Progenitor cell of endocrine pancreas (in vitro differentiated cells): ENCODE measurements at places on chromosomes 1 and 21.

DNA sequence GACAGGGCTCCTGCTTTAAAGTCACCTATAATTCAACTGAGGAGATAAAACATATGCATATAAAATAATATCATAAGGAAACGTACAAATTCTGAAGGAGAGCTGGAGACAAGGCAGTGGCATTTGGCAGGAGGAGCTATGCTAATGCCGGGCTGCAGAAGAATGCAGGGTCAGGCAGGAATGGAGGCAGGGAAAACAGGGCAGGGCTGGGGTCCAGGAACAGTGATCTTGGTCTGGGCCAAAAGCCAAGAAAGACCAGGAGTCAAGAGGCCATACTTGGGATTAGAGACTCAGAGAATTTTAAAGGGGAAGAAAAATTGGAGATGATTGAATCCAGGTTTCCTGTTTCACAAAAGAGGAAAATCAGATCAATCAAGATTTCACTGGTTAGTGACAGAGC is 20.0 kb upstream of the BRDT start:
- DNase-seq = no peak

- no peak for DNase-seq
Observed at GRCh38 chr21:14707511-14708020, 161.5 kb upstream of the SAMSN1 start.

DNA sequence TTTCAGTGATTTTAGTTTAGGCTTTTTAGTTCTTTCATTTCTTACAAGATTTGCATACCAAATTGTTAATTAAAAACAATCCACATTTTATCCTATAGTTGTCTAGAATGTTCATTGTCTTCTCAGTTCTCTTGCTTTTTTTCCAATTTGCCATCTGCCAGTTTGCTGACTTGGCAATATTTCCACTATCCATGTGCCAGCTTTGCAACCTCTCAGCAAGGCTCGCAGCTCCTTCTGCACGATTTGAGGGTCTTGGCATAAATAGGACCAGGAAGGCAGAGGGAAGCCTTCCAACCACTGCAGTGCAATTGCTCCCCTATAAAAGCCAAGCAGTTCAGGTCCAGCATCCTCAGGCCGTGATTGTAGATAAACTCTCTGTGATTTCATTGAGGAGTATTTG is 306.8 kb upstream of the FMN2 start:
- DNase-seq = no peak

- DNase-seq = no peak
Observed at GRCh38 chr21:45470773-45471524, 66.0 kb downstream of the COL18A1 start.

DNA sequence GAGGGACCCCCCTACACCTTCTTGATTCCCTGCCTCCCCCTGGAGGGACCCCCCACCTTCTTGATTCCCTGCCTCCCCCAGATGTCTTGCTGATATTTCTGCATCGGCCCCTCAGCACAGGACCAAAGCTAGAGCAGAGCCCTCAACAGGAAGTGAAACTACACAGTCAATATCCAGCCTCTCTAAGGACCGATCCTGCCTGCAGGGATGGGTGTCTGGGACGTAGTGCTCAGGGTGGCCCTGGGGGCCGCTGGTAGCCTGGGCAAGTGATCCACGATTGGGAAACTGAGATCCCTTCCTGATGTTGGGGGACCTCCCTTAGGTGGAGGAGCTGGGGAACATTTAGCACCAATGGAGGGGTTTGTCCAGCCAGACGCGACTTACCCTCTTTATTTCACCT is 3.9 kb upstream of the LEFTY2 start:
- no peak for DNase-seq

DNA sequence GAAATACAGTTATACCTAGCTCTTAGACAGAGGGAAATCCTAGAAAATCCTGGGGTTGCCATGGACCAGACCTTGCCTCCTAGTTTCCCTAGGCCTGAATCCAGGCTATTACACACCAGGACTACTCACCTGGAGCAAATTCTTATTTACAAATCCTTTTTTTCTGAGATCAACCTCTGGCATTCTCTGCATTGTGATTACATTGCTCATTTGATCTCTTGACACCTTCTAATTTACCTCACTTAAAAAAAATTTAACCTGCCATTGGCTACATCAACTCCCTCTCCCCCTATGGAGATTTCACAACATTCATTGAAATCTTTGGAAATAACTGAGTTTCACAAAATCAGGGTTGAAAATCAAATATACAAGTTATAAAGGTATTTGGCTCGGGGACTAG is 2.9 kb upstream of the C1orf105 start:
- no peak for DNase-seq
